ENCODE measurements at places on chromosomes 2 and 18.

- no peak for DNase-seq
These were observed 1845.6 kb upstream of the PIK3C3 start for GRCh38 chr18:40109252-40110049.

DNA sequence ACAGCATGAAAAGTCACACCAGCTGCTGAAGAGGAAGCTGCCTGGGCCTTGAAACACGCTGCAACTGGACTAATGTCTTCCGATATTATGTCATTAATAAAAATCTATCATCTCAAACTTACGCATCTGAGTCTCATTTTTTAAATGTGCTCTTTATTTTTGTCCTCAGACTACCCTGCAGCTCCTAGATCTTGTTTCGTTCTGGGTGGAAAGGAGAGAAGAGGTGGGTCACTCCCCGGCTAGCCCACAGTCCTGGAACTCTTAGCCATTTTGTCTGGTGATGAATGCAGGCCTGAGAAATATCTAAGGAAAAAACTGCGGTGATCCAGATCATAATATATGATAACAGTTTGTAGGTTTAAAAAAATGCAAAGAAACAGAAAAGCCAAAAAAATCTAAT is 73.3 kb downstream of the TXNL1 start:
- DNase-seq: no peak

DNA sequence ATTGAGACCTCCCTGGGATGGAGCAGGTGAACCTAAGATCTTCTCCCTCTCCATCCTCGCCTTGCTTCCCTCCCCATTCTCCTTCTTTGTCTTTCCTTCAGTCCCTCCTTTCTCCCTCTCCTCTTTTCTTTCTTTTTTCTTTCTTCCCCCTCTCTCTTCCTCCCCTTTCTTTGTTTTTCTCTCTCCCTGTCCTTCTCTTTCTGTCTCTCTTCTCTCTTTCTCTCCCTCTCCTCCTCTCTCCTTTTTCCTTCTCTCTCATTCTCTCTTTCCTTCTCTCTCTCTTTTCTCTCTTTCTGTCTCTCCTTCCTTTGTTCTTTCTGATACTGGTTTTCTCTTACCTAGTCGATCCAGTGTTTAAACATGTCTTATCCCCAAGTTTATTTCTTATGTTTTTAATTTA is 10.7 kb downstream of the MREG start:
- DNase-seq: no peak

DNA sequence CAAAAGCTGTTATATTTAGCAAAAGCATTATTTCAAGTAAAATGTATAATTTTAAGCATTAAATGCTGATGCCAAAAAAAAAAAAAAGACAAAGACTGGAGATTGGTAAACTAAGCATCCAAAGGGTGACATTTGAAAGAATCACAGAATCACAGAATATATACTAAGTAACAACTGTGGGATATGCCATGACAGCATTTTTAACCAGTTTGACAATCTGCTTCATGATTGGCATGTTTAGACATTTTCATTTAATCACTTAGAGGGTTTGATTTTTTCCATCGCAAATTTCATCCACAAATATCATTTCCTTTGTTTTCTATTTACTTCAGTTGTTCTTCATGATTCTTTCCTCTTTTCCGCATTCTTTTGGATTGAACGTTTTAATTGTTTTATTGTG is 66.9 kb upstream of the TMEM18 start:
- no peak for DNase-seq

- DNase-seq: no peak
These were observed 220.9 kb downstream of the LDLRAD4 start for GRCh38 chr18:13439461-13439860.

All from caudate nucleus (tissue), 63 donors.